ENCODE measurements at places on chromosomes 16 and 17.

DNA sequence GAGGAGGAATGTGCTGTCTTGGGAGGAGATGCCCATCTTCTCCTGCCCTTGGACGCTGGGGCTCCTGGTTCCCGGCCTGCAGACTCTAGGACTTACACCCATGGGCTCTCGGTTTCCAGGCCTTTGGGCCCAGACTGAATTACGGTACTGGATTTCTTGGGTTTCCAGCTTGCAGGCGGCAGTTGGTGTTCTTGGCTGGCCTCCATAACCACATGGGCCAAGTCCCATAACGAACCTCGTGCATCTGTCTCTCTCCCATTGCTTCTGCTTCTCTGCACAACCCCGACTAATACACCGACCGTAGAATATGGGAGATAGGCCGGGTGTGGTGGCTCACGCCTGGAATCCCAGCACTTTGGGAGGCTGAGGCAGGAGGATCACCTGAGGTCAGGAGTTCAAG lies 162.6 kb downstream of the SDK2 start:
- DNase-seq, result no peak

DNA sequence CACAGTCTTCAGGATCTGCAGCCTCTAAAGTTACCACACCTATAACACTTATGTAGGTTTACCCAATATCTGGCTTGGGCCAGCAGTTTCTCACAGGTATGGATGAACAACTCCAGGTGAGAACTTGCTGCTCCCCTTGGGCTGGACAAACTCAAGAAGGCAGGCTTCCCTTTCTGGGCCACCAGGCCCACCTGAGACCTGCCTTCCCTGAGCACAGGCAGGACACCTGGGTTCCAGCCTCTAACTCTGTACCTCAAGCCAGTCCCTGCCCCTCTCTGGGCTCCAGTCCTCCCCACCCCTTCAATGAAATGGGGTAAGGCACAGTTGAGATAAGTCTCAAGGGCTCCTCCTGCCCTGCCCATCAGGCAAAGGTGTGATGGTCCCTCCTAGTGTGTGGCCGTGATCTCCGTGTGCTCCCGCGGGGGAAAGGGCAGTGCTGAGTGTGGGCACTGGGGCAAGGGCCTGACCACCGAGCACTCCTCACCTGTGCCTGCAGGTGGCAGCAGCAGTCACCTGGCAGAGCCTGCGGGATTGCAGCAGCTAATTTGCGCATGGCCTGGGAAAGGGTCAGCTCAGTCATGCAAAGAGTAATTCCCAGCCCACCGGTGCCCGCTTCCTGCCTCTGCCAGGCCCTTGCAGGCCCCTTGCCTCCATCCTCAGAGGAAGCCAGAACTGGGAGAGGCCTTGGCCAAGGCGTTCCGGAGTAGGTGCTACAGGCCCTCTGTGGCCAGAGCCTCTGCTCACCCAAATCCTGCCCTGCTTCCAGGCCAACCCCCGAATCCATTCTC lies 28.2 kb upstream of the ADGRG1 start:
- no peak for DNase-seq

- DNase-seq, result no peak
These were observed 7.6 kb downstream of the LMF1 start for GRCh38 chr16:962901-963814.

DNA sequence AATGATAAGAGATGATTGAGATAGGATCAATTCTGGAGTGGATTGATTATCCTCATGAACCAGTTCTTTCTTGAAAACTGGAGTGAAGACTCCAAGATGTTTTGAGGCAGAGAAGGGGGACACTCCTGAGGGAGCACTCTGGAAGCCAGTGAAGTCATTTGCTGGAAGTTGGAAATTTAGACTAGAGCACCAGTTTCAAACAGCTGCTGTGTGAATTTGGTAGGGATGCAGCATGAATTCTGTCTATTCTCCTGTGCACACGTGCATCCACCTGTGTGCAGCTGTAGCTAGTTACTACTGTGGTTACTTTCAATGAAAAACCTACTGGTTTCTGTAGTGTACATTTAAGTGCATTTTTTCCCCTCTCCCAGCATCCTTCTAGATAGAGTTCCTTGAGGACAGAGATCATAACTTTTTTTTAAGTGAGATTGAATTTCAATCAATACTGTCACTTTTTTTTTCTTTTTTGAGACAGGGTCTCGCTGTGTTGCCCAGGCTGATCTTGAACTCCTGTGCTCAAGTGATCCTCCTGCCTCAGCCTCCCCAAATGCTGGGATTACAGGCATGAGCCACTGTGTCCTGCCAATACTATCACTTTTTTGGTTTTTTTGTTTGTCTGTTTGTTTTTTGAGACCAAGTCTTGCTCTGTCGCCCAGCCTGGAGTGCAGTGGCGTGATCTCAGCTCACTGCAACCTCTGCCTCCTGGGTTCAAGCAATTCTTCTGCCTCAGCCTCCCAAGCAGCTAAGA lies 65.9 kb downstream of the TUBD1 start:
- DNase-seq, result no peak

DNA sequence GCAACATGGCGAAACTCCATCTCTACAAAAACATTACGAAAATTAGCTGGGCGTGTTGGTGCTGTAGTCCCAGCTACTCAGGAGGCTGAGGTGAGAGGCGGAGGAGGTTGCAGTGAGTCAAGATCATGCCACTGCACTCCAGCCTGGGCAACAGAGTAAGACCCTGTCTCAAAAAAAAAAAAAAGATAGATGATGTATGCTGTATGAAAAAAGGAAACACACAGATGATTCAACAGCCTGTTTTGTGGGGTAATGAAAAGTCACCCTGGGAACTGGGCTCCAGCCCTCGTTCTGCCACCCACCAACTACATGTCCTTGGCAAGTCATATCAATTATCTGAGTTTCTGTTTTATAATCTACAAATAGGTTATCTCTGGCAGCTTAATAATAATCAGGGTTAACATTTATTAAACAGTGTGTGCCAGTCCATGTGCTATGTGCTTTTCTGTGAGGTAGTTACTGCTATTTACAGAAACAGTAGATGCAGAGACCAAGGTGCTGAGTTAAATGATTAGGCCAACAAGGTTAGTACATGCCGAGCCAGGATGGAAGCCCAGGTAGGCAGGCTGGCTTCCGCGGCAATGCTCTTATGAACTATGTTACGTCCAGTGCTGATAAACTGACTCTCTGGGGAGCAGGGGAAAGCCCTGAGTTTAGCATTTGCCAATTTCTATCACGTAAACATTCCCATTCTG lies 1.1 kb downstream of the G6PC1 start:
- no peak for DNase-seq

DNA sequence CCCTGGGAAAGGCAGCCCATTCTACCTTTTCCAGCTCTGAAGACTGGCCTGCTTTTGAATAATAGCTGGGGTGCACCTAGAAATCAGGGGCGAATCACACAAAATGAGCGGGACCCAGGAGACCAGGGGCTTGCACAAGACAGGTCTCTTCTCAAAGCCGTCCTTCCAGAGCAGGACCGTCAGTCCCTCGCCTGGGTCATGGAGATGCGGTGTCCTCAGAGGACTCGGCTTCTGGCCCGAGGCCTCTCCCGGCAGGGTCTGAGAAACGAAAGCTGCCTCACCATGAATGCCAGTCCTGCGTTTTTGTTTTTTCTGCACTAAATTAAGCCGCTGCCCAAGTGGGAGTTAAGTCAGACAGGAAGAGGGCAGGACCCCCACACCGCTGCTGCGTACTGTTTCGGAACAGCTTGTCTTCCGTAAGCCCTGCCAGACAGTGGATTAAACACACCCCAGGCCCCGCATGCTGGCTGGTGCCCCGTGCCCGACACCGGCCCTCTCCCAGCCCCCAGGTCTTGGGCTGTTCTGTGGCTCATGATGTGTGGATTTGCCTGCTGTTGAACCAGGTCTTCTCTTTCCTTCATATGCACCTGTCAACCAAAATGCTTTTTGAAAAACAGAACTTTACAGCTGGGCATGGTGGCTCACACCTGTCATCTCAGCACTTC lies 142.1 kb upstream of the RPH3AL start:
- DNase-seq, result no peak

DNA sequence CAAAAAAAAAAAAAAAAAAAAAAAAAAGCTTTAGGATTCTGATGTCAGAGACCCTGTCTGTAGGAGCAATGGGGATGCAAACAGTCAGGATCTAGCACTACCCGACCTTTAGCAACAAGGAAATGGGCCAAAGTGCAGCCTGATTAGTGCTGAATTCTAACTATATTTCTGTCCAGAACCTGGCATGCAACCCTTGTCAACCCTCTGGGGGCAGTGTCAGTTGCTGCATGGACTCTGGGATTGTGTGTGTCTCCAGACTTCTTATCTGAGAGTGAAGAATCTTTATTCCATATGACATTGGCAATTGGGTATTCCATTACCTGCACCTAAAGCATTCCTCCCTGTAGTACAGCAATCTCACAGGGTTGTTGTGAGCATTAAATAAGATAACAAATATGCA lies 120.3 kb upstream of the CRHR1 start:
- no peak for DNase-seq

DNA sequence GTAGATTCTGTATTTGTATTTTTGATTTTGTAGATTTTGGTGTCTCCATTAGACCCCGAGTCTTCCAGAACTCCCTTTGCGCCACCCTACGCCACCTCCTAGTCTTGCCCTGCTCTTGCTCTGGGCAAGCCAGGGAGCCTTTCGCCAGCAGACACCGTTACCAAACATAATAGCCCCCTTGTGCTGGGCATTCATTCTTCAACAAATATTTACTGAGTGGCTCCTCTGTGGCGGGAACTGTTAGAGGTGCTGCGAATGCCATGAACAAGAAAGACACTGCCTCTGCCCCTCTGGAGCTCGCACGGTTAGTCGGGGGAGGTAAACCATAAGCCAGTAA lies 841 bp upstream of the GPT2 start:
- DNase-seq, result no peak

DNA sequence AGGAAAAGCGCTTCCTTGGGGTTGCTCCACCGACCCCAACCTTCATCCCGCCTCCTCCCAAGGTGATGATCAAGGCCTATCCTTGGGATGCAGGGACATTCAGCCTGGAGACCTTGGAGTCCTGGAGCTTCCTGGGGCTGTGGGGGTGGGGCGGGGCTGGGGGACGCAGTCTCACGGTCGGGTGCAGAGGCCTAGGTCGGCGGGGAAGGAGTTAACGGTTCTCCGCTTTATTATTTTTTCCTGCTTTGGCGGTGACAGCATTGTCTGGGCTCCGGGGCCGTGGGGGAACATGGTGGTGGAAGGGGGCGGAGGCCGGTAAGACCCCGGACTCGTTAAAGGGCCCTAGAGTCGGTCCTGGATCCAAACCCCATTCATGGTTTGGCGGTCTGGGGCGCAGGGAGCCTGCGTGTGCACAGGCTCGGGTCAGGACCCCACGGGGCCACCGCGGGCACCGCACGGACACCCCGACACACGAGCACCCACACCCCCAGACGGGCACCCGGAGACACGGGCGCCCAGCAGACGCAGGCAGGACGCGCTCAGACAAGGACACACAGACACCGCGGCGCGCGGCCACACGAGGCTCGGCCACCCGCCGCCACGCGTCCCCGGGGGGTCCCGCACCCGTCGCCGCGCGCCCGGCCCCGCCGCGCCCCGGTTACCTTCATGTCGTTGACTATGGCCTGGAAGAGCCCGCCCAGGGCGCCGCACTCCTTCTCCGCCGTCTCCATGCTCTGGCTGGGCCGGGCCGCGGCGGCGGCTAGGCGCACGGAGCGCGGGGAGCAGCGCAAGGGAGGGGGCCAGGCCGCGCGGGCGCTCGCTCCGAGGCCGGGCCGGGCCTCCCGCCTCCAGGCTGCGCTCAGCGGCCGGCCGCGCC lies 554 bp downstream of the MTSS2 start:
- no peak for DNase-seq

- no peak for DNase-seq
These were observed 61.0 kb downstream of the PLD6 start for GRCh38 chr17:17144916-17145665.

All from memory B cell (primary cell).